T-cell (primary cell): ENCODE measurements at places on chromosomes 2 and 18. TPM values are rescaled to one million over a fixed set of nuclear protein-coding genes. Genes with fewer than 3 reads are reported as not detected.

- DNase-seq, result no peak
Measured at GRCh38 chr2:54956111-54956627, 94.1 kb downstream of the RTN4 start.

- no peak for DNase-seq
Measured at GRCh38 chr2:229943171-229943570, 20.9 kb downstream of the FBXO36 start.

DNA sequence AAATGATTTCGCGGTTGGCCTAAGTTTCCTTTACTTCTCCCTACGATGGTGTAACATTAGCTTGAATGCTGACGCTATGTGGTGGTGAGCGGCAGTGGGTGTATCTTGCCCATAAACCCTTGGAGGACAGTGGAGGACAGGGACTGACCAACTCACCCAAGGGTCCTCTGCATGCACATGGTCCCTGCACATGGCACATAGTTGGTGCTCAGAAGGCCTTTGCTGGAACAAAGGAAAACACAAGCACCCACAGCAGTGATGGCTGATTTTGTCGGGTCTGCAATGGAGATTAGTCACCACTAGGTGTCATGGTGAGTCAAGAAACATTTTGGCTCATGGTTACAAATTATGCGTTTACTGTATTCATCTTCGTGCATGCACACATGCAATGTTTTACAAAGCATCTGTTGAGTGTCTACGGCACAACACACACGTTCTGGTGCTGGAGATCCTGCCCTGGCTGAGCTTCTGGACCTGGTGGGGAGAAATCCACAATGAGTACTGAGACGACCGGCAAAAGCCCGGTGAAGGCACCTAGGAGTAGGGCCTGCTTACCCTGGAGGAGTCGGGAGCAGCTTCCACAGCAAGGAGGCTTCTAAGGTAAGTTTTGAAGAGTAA lies 44.0 kb downstream of the PDCL3 start:
- peak; percentile 41 for DNase-seq

GRCh38 chr2:29729401-29729800 lies 192.0 kb downstream of the ALK start:
- no peak for DNase-seq

GRCh38 chr2:32182667-32183066 lies 17.0 kb downstream of the SLC30A6 start:
- no peak for DNase-seq

DNA sequence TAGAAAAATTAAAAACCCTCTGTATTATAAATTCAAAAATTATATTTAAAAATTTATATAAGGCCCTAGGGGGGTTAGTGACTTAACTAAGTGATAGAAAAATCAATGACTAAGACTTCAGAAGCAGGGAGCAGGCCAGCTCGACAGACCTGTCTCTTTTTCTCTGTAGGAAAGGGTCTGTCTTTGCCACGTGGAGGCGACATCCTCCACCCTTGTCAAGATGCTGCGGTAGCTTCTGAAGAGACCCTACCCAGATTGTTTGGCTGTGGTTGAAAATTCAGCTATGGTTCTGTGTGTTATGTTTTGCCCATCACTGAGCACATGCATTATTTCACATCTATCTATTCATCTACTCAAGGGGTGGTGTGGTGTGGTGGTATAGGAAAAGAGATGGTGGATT lies 8.2 kb upstream of the SLC4A3 start:
- no peak for DNase-seq

DNA sequence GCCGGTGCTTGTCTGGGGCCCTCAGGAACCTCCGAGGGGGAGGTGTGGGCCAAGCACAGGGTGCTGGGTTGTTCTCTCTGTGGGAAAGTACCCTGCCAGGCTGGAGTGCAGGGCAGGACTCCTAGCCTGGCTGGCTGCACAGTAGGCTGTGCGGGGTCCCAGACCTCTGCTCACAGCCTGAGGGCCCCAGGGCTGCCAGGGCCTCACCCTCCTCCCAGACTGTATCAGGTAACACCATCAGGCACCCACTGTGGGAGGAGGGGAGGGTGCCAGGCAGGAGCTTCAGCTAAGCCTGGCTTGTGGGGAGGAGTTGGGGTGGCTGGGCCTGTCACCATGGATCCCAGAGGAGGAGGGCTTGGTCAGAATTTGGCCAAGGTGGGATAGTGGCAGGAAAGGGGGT lies 211.9 kb upstream of the SMAD2 start:
- no peak for DNase-seq

KCTD18 gene
- total RNA-seq, result 16.1 TPM

NEMP2 gene
- 11.1 TPM for total RNA-seq

MATN3 gene
- total RNA-seq, result 0.23 TPM

UGT1A6 gene
- total RNA-seq, result not detected

PCARE gene
- total RNA-seq, result not detected

FLACC1 gene
- total RNA-seq, result 8.4 TPM
